Stimulated activated memory B cell treated with anti-CD40 and anti-IgM and Interleukin-4, amounts not matched to agents 10 μg/mL and 1 μg/mL and 100 μg/mL, for 72 hours (primary cell): ENCODE measurements at places on chromosomes 1 and 21.

- ATAC-seq: no peak
Measured at GRCh38 chr1:8716238-8716637, 101.2 kb downstream of the RERE start.

GRCh38 chr1:58204284-58204683 is 342.2 kb downstream of the OMA1 start:
- no peak for ATAC-seq

- ATAC-seq: peak; percentile 59
Measured at GRCh38 chr1:185156288-185156853, 382 bp downstream of the TRMT1L start.

- peak; percentile 53 for ATAC-seq
Measured at GRCh38 chr1:206575165-206575893, 36.9 kb downstream of the EIF2D start.

DNA sequence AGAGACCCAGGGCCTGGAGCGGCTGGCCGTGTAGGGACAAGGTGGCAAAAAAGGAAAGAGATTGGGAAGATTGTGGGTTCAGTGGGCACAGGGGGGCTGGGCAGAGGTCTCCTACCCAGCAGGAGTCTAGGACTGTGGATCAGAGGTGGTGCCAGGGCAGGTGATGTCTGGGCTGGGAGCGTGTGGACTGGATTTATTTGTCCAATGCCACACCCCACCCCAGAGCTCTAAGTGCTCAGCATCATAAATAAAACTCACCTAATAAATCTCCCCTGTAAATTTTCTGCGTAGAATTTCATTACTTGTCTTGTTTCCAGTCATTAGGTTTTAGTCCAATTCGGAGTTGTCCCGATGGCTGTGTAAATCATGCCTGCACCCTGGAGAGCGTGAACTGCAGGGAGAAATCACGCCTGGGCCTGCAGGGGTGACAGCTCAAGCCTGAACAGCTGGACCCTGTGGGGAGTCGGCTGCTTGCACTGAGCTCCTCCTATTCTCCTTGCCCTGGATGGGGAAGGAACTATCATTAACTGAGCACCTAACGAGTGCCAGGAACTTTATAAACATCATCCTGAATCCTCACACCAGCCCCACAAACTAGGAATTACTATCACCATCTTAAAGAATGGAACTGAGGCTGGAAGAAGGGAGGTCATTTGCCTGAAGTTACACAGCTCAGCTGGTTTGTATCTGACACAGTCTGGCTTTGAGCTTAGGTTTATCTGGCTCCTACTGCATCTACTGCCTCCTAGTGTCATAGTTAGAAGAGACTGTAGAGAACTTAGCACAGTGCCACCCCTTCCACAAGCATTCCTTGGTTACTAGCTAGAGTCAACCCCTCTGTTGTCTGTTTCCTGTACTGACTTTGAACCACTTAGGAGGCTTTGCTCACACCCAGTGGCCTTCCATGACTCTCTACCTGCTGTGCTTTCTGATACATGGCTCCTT is 25.0 kb upstream of the POU3F1 start:
- peak; percentile 76 for ATAC-seq

GRCh38 chr1:99146129-99146848 is 118.0 kb upstream of the PLPPR4 start:
- ATAC-seq: no peak

DNA sequence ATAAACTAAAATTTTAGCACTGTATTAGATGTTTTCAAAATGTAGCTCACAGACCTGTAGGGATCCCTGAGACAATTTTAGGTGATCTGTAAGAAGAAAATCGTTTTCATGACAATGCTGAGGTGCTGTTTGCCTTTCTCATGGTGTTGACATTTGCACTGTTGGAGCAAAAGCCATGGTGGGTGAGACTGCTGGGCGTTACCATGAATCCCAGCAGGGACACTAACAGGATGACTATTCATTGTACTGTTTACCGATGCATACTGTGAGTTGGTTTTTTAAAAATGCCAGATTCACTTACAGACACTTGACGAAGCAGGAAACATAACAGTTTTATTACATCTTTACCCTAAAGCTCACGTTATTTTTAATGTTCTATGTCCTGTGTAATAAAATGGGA is 468.5 kb downstream of the PCP4 start:
- no peak for ATAC-seq

DNA sequence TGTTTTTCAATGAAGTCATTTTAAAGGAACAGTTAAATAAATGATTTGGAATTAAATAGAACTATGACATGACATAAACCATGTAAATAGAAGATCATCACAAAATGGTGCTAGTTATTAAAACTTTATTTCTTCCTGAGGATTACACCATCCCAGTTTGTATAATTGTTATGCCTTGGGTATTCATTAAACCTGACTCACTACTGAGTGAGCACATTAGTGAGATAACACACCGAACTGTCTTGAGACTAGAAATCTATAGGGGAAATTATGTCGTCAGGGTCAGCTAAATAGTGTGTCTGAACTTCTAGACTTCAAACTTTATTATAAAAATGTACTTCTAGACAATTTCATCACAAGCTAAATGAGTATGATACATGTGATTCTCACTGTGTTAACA is 189.4 kb downstream of the NCAM2 start:
- ATAC-seq: no peak

DNA sequence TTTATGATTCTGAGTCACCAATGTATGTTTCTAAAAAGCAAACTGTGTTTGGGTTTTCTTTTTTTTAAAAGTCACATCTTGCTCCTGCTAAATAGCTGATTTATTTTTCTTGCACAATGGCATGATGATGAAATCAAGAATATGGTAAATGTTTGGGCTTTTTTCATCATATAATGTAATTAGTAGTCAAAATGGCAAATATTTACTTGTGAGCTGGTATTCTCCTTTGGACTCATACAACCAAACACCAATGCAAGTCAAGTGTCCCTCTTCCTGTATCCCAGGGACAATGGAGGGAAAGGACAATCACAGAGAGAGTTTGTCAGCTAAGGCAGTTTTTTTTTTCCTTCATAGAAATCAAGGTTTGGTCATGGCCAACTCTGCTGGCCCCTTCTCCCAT is 94.6 kb upstream of the RALGPS2 start:
- no peak for ATAC-seq

- ATAC-seq: no peak
Measured at GRCh38 chr1:242055749-242056320, 56.9 kb upstream of the MAP1LC3C start.

DNA sequence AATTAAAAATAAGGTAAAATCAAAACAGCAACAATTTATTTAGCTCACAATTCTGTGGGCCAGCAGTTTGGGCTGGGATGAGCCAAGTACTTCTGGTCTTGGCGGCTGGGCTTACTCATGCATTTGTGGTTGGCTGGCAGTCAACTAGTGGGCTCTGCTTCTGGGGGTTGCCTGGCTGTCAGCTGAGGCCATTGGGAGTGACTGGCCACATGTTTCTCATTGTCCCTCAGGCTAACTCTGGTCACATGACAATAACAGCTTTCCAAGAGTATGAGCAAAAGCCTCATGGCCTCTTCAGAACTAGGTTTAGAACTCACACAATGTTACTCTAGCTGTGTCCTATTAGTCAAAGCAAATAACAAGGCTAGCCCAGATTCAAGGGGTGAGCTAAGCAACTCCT is 15.6 kb upstream of the CHIA start:
- no peak for ATAC-seq

- no peak for ATAC-seq
Measured at GRCh38 chr21:38280867-38281266, 24.1 kb downstream of the KCNJ15 start.

DNA sequence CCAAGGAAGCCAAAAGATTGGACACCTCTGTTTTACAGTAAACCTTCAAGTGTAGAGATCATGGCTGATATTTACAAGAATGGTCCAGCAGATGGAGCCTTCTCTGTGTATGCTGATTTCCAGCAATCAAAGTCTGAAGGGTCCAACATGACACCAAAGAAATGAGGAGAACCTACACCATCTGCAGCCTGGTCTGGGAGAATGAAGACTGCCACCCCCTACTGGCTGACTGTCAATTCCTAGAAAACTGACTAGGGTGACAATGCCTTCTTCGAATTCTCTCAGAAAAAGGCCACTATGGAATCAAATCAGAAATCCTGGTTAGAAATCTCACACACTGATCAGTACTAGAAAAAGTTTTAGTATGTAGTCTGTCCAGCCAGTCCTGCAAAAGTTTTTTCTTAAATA is 83.3 kb downstream of the CDC42BPA start:
- no peak for ATAC-seq

DNA sequence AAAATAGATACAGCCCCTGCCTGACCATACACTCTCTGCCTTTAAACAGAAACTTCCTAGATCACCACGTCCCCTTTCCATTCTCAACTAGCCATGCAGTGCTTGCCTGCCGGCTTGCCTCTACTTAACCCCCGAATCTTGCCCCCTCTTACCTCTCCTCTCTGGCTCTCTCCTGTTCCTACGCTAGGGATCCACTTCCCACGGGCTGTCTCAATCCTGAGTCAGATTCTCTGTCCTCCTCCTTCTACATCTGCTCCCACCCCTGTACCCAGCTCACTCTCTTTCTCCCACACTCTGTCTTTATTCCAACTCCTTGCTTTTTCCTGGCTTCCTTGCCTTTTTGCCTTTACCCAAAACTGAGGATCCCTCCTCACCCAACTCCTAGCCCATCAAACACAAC is 29.3 kb downstream of the ATF3 start:
- no peak for ATAC-seq

- ATAC-seq: no peak
Measured at GRCh38 chr1:33822396-33822795, 41.5 kb upstream of the HMGB4 start.
